ENCODE measurements at places on chromosomes 4 and X.

- DNase-seq, result no peak
Observed at GRCh38 chr4:186759990-186760389, 36.3 kb upstream of the FAT1 start.

DNA sequence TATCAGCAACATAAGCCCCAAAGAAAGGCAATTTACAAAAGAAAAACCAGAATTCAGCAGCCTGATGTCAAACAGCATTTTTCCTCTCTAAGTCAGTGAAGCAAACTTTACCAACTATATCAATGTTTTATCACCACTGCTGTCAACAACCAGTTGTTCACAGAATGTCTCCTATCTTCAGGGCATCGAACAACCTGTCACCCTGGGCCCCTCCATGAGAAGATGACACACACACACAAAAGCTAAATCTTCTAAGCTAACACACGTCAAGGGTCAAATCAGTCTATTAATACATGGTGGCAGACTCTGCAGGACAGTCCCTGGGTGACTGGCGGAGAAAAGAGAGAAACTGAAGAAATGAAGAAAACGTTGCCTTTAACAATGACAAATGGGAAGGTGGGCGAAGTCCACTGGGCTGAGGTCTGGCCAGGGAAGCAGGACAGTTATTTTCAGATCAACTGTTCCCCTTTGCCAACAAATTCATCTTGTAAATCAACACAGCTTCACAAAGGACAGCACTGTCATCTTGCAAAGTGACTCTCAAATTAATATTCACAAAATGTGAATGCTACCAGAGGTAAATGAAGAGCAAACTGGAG lies 13.0 kb downstream of the FAT1 start:
- DNase-seq, result no peak

GRCh38 chrX:65196758-65197360 lies 220.6 kb upstream of the ZC4H2 start:
- no peak for DNase-seq

GRCh38 chr4:140579278-140579677 lies 10.5 kb upstream of the UCP1 start:
- no peak for DNase-seq

GRCh38 chrX:17032351-17032750 lies 85.9 kb downstream of the REPS2 start:
- no peak for DNase-seq

GRCh38 chr4:121519236-121519838 lies 138.5 kb upstream of the QRFPR start:
- DNase-seq, result no peak

GRCh38 chr4:39718366-39719323 lies 20.7 kb downstream of the UBE2K start:
- DNase-seq, result no peak

GRCh38 chrX:32896088-32896487 lies 315.3 kb downstream of the DMD start:
- no peak for DNase-seq

GRCh38 chr4:21845663-21846062 lies 102.9 kb downstream of the KCNIP4 start:
- DNase-seq, result no peak

GRCh38 chr4:135269125-135269890 lies 1067.7 kb upstream of the PABPC4L start:
- DNase-seq, result no peak

DNA sequence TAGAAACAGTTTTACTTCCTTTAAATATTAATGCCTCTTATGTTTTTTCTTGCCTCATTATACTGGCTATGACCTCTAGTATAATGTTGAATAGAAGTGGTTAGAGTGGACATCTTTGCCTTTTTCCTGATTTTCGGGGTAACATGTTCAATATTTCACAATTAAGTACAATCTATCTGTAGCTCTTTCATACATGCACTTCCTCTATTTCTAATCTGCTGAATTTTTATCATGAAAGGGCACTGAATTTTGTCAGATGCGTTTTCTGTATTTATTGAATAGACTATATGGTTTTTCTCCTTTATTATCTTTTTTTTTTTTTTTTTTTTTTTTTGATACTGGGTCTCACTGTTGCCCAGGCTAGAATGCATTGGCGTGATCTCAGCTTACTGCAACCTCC lies 29.0 kb downstream of the MECP2 start:
- no peak for DNase-seq

GRCh38 chr4:150315175-150315574 lies 236.9 kb downstream of the DCLK2 start:
- DNase-seq, result no peak

DNA sequence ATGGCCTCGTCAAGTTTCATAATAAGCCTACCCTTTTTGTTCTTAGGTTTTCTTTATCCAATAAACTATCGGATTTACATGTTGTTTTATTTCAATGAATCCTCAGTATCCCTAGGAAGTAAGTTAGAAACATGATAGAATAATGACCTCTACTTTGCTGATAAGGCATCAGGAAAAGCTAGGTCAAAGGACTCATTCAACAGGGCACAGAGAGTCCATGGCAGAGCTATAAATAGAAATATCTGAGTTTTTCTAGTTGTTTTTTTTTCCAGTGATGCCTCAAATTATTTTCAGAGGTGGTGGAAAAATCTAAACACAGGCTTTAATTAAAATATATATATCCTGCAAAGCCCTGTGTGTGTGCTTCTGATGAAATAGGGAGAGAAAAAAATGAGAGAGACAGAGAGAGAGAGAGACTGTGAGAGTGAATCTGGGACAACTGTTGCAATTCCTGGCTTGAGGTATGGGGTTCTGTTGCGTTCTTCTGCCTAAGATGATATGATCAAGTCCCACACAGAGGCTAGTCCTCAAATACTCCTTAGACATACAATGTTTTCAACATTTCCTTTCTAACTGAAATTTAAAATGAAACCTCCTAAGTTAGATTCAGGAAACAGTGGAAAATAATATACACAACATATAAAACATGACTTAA lies 139.9 kb downstream of the HDX start:
- no peak for DNase-seq

- no peak for DNase-seq
Observed at GRCh38 chrX:150119323-150119722, 181.0 kb upstream of the EOLA2 start.

DNA sequence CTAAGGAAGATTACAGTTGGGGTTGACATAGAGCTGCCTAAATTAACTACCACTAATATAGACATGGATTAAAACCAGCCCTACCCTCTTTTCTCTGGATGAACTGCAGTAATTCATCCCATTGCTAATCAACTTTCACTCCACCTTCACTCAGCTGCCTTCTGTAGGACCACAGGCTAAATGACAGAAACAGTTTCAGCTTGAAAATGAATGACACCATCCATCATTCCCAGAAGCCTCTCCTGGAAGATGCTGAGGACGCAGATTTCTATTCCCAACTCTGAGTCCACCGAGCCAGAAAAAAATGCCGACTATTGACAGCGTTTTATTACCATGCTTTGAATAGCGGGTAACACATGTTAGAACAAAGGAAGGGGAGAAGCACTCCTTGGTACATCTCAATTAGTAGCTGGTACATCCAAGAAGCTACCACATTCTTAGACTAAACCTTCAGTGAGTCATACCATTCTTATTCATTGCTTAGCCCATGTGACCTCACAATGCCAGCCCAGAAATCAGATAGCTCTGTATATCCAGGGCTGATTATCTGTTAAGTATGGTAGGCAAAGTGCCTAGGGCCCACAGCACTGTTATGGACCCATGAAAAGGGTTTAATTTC lies 25.3 kb downstream of the DCX start:
- no peak for DNase-seq

DNA sequence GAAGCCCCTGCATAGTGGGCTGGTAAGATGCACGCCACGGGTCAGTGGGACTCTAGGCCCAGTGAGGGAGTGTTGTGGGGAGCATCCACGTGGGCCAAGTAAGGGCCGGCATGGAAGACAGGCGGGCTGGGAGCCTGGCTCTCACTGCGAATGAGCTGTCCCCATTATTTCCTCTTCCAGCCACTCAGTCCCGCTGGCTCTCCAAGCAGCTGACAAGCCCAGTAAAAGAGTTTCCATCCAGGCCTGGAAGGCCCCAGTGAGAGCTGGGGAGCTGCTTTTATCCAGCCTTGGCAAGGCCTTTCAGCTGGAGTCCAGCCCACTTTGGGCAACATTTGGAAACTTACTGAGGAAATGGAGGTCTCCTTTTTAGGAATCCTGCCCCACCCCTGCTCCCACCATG lies 24.9 kb downstream of the APLN start:
- DNase-seq, result no peak

- no peak for DNase-seq
Observed at GRCh38 chr4:3239998-3240920, 8.7 kb upstream of the MSANTD1 start.

All from T-helper 17 cell (primary cell).